Skeletal muscle tissue (tissue), 5 donors: ENCODE measurements at places on chromosomes 7 and 10. TPM values are rescaled to one million over a fixed set of nuclear protein-coding genes. Genes with fewer than 3 reads are reported as not detected.

The SHTN1 gene
- 1.6 TPM for total RNA-seq

The PTPRE gene
- 7.8 TPM for total RNA-seq

The EZH2 gene
- total RNA-seq, result 16.2 TPM

The IMMP2L gene
- total RNA-seq, result 15.7 TPM

The GRM8 gene
- total RNA-seq, result not detected
